ENCODE measurements at places on chromosomes 16 and 17. TPM values are rescaled to one million over a fixed set of nuclear protein-coding genes. Genes with fewer than 3 reads are reported as not detected.

CYGB gene
- not detected for total RNA-seq

GALNS gene
- 19.2 TPM for total RNA-seq

BORCS6 gene
- 8.1 TPM for total RNA-seq

AURKB gene
- 94.4 TPM for total RNA-seq

HP gene
- total RNA-seq = not detected

CCDC154 gene
- 2.8 TPM for total RNA-seq

ZNF652 gene
- 11.5 TPM for total RNA-seq

HASPIN gene
- 16.0 TPM for total RNA-seq

WNK4 gene
- 0.18 TPM for total RNA-seq

TAF15 gene
- 274 TPM for total RNA-seq

SLC6A2 gene
- not detected for total RNA-seq

IRX5 gene
- not detected for total RNA-seq

TXNDC17 gene
- 110 TPM for total RNA-seq

SLC5A11 gene
- 0.15 TPM for total RNA-seq

RAMP2 gene
- total RNA-seq = not detected

CA4 gene
- total RNA-seq = not detected

ENO3 gene
- 27.1 TPM for total RNA-seq

SPAG9 gene
- total RNA-seq = 43.0 TPM

WSB1 gene
- 71.0 TPM for total RNA-seq

CDK10 gene
- 79.0 TPM for total RNA-seq

Measured in CD8-positive, alpha-beta memory T cell (primary cell).